ENCODE measurements at places on chromosomes 12 and 14.
A peak's percentile ranks its signal among the peaks of the same experiment; 100 is the strongest.

DNA sequence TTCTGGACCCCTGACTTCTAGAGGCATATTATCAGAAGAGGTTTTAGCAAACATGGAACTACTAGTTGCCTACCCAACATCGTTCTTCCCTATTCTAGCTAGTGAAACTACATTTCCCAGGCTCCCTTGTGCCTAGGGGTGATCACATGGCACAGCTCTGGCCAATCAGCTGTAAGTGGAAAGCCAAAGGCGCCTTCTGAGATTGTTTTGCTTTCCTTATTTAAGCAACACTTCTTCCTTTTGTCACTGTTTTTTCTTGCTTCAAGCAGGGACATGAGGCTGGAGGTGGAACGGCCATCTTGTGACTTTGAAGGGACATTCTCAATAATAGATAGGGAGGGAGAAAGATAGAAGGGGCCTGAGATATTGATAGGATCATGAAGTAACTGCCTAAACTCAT is 136.7 kb downstream of the ZNF664 start:
- DNase-seq = no peak

- DNase-seq = no peak
Observed at GRCh38 chr12:40446385-40446784, 221.6 kb downstream of the LRRK2 start.

GRCh38 chr12:118488034-118488433 is 111.7 kb downstream of the SUDS3 start:
- no peak for DNase-seq

DNA sequence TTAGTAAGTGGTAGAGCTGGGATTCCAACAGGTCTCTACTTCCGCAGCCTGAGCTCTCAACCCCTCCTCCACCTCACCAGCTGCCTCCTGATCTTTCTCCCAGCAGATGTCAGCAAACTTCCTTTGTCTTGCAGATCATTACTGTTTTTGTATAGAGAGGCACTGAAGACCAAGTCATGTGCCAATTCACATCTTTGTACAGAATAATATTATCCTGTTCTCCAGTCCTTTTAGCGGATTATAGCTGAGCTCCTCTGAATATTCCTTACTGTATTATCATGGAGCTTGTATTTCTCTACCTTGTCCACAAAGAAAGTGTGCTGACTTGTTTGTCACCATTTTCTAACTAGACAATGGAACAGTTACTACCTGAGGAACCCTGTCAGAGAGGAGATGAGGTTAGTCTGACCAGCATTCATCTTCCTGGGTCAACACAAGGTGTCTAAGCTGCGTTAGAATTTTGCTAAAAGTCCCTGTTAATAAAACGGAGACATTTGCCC is 142.3 kb upstream of the ARHGAP5 start:
- no peak for DNase-seq

GRCh38 chr14:52049271-52049670 is 19.6 kb downstream of the NID2 start:
- no peak for DNase-seq

DNA sequence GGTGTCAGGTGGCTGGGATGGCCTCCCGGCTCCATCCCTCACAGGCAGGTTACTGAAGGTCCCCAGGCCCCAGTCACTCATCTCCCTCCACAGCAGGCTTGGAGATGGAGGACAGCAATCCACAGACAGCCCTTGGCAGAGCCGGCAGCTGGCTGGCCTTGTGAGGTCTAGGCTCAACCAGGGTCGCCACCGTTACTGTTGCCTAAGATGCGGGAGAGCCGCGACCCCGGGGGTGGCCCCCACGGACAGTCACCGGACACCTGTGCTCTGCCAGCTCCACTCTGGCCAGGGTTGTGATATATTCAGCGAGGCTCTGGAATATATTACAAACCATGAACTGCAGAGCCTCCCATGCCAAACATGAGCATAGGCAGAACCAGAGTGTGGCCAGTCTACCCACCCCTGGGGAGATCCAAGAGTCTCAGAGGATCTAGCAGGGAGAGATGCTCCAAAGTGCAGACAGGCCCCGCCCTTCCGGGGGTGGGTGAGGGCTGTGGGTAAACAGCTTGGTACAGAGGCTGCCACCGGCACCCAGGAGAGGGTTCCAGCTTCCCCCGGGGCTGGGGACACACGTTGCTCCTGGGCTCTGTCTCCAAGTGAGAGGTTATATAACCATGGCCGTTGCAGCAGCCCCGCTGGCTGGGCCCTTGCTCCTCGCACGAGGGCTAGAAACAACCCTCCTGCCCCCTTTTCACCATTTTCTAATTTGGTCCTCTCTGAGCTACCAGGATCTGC is 55.9 kb upstream of the DIO3 start:
- DNase-seq = no peak

GRCh38 chr14:55789406-55789805 is 209.4 kb downstream of the KTN1 start:
- no peak for DNase-seq

- DNase-seq = no peak
Observed at GRCh38 chr12:72330784-72331183, 58.6 kb downstream of the TRHDE start.

GRCh38 chr14:80560800-80561657 is 349.7 kb upstream of the DIO2 start:
- DNase-seq = no peak

DNA sequence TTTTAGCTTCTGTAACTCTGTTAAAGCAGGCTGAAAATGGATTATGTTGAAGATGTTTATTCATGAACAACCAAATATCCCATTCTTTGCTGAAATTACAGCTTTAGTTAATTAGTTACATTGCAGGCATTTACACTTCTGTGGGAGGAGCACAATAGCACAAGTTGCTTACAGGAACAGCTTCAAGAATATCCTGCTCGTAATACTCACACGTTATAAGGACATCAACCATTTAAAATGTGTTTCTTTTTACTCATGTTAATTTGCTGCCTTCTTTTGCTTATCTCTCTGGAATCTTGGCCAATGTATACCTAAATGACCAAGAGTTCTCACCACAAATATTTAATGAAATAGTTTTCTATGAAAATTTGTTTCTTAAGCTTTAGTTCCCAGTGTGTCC is 305.2 kb upstream of the SYT1 start:
- DNase-seq = no peak

DNA sequence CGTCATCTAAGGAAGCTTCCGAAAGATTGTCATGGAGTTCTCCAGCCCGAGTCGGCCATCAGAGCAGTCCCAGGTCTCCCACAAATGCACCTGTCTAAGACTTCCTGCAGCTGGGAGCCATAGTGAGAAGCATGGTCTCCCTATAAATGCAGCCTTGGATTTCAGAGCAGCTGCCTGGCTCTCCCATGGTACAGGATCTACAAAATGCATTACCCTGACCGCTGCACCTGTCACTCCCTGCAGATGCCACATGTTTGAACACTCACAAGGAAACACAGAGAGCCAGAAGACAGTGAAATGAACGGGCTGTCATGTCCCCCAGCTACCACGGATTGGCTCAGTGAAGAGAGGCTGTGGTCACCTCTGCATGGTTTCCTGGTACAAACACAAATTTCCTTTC is 702.7 kb downstream of the MED13L start:
- no peak for DNase-seq

- DNase-seq = no peak
Observed at GRCh38 chr14:104084251-104085002, 1.1 kb upstream of the ASPG start.

- DNase-seq = no peak
Observed at GRCh38 chr14:91429385-91429784, 11.8 kb upstream of the CCDC88C start.

GRCh38 chr12:90152897-90153624 is 444.4 kb upstream of the ATP2B1 start:
- DNase-seq = no peak

- DNase-seq = no peak
Observed at GRCh38 chr12:66154776-66155175, 15.0 kb downstream of the TMBIM4 start.

- DNase-seq = no peak
Observed at GRCh38 chr12:94240171-94240570, 91.8 kb downstream of the PLXNC1 start.

GRCh38 chr12:65925626-65926025 is 101.3 kb downstream of the HMGA2 start:
- DNase-seq = no peak

GRCh38 chr14:52412426-52412825 is 98.3 kb downstream of the PTGER2 start:
- DNase-seq = no peak

DNA sequence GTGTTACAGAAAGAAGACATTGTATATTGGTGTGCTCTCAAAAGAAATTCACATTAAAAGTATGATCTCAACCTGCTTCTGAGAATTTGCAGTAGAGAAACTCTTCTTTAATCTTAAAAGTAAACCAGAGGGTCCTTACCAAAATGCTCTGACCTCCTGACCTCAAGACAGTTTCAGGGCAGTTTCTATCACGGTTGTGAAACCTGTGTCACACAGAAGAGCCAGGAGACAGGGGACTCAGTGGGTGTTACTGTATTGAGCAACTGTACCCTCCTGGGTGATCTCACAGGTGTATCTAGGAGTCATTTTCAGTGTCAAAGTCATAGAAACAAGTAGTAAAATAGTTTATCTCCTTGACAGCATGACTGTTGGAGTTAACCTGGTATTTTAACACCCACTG is 178.0 kb downstream of the GRIP1 start:
- no peak for DNase-seq

GRCh38 chr14:58553959-58554358 is 83.8 kb upstream of the DACT1 start:
- no peak for DNase-seq

GRCh38 chr12:58184212-58184611 is 242.8 kb downstream of the ATP23 start:
- DNase-seq = no peak

DNA sequence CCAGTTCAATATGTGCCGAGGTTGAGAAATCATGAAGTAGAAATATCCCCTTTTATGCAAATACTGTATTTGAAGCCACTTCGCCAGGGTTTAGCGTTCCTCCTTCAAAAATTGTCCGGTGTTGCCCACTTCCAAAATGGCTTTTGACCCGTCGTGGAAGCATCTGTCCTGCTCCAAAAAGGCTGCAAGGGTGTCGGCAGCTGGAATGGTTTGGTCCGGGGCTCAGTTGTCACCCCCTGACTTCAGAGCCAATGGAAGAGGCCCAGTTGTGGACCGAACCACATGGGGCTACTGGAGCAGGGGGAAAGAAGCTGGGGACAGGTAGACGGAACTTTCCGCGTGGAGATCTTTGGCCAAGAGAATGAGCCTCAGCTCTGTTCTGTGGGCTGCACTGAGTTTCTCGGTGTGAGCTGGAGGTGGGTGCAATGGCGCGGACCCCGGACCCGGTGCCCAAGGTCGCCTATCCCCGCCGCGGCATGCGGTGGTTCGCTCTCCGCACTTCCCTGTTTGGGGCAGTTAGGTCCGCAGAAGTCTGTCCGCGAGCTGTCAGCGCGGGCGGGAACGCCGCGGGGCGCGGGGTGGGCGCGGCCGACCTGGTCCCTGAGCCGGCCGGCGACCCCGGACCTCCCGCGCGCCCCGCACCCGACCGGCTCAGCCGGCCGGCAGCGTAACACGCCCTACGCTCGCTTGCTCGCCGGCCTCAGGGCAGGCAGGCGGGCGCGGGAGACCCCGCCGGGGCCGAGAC is at the start of gene ANKRD13A:
Gene ANKRD13A (plus strand): TSS at position 527 of the 745 bp plus-strand sequence. CDS start 259 bp downstream, outside the sequence.
- peak; percentile 75 for DNase-seq

DNA sequence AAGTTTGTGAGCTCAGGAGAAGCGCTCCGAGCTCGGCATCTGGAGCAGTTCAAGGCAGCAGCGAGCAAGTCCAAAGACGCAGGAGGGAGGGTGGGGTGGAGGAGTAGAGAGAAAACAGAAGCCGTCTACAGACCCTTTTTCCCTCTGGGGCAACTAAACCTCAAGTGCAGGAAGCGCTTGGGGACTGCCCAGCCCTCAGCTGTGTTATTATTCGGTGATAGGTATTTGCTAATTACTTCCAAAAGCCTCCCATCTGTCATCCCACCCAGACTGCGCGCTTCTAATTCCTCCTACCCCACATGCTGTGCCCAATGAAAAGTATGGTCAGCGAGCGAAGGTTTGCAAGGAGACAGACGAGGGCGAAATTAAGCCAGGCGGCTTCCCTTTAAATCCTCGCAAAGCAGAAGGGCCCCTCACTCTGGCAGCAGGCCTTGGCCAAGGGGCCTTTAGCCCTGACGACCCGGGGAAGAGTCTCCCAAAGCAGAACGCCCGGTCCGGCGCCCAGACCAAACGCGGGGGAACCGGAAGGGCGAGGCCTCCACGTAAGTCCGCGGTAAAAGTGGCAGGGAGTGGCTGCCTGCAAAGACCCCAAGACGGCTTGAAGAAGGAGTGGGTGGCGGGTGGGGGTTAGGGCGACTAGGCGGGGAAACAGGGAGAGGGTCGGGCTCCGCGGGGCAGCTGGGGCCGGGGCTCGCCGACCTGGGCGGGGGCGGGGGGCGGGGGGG is 507 bp upstream of the CD9 start:
- DNase-seq = no peak

- no peak for DNase-seq
Observed at GRCh38 chr12:120586206-120586605, 5.0 kb upstream of the POP5 start.

- DNase-seq = no peak
Observed at GRCh38 chr14:52190337-52190931, 77.1 kb upstream of the PTGDR start.

DNA sequence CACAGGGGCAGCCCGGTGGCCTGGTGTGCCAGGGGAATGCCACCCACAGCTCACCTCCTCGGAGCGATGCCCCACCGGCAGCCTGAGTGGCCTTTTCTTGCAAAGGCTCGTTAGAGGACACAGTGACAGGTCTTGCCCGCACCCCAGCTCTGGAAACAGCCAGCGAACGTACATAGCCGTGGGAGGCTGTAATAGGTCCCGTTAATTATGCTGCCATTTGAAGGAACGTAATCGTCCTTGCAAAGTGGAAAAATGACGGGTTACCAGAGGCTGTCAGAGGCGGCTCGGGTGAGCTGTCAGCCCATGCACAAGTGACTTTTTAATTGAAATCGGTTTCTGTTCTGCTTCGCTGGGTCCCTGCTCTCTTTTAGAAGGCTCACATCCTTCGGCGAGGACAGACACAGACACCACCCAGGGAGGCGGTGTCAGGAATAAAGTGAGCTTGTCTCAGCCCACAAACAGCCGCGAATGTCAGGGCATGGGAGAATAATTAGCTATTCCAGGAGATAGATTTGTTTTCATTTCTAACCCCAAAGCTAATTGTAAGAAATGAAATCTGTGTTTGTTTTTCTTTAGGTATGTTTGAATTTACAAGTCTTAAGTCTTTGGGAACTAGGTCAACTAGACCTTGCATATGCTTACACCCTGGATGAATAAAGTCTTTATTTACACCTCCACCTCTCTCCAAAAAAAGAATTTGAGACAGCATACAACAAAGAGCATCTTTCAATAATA is 77.2 kb upstream of the RFLNA start:
- DNase-seq = no peak

- DNase-seq = no peak
Observed at GRCh38 chr12:93243382-93243688, 134.4 kb upstream of the NUDT4 start.

- DNase-seq = no peak
Observed at GRCh38 chr12:80941916-80942315, 4.2 kb upstream of the LIN7A start.

GRCh38 chr14:100715803-100716202 is 10.9 kb upstream of the DLK1 start:
- no peak for DNase-seq

GRCh38 chr12:127539226-127539858 is 727.6 kb upstream of the TMEM132C start:
- no peak for DNase-seq
